ENCODE measurements at places on chromosomes 6 and 20.
A peak's percentile ranks its signal among the peaks of the same experiment; 100 is the strongest.

GRCh38 chr6:145865175-145865574 lies 50.6 kb upstream of the FBXO30 start:
- no peak for DNase-seq

DNA sequence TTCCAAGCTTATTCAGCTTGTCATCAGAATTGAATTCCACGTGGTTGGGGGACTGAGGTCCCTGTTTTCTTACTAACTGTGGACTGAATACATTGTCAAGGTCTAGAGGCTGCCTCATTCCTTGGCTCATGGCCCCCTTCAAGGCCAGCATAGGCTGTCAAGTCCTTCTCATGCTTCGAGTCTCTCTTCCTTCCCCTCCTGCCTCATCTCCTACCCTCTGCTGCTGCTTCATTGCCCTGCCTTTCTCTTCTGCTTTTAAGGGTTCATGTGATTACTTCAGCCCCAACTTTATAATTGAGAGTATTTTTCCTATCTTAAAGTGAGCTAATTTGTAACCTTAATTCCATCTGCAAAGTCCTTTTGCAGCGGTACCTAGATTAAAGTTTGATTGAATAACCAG lies 27.6 kb upstream of the ZNF831 start:
- DNase-seq = no peak

DNA sequence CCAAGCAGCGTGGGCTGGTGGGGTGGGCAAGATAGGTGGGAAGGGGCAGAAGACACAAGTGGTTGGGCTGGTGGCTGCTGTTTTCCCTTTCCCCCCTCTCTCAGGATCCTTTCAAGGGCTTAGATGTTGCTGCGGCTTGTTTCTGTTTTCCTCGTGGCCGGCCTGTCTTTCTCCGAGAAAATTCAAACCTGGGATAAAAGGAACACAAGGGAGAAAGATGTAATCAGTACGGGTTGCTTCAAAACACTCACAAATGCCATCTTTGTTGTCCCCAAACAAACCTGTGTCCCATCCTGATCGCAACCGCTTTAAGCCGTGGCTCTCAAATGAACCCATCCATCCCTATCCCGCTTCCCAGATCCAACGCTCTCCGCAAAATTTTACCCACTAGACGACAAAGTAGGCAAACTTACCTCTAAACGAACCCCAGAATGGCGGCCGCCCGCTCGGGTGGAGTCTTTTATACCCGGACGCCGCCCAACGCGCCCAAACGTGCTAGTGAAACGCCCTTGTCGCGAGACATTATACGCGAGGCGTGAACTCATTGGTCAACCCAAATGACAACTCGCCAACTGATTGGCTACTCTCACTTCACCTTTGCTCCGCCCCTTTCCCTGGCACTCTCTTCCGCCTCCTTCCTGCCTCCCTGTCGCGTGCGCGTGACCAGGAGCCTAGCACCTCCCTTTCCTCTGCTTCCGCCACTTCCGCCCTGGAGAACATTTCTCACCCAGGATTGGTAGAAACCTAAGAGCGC lies at the start of gene PPP1R10:
Gene PPP1R10, minus strand, starts transcription at position 433 of the 754 bp plus-strand sequence. CDS start 7,299 bp downstream, outside the sequence.
- DNase-seq = peak; percentile 97

- DNase-seq = no peak
Measured at GRCh38 chr6:43032326-43032725, 10.9 kb downstream of the RRP36 start.

DNA sequence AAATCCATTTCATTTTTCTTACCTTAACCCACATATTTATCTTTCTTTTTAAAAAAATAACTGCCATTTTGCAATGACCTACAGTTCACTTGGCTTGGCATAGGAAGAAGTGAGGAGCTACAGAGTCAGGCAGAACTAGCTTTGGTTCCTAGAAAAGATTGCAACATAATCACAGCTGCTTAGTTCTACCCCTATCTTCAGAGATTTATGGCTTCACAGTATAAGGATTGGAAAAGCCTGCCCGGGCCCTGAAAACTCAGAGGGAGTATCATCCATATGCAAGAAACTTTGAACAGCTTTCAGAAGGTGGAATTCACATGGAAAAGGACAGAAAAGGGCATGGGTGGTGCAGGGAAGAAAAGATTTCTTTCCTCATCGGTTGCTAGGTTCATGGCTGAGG lies 774.3 kb upstream of the CHD6 start:
- DNase-seq = no peak

GRCh38 chr6:163147994-163148393 lies 266.5 kb upstream of the QKI start:
- no peak for DNase-seq

GRCh38 chr20:24079661-24080412 lies 91.3 kb upstream of the GGTLC1 start:
- DNase-seq = no peak

GRCh38 chr6:33082702-33083101 lies 6.9 kb downstream of the HLA-DPB1 start:
- no peak for DNase-seq

DNA sequence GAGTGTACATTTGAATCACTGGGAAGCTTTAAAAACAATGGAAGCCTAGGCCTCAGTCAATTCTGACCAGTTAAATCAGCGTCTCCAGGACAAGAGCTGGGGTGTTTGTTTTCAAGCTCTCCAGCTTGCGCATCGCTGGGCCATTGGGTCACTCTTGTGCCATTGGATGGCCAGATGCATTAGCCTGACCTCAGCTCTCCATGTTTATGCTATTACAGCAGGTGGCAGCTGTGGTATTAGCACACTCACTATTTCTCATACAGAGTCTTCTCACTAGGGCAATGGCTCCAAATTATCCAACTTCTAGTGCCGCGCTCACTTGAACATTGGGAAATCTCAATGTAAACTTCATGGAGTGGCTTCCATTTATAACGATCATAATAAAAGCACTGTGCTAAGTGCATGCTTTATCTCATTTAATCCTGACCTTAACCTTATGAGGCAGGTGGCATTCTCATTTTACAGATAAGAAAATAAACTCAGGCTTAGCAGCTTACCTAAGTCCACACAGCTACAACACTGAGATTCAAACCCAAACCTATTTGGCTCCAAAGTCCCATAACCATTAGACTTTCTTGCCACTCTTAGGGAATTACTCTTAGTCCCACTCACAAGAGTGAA lies 108.8 kb downstream of the PPP1R14C start:
- DNase-seq = no peak

DNA sequence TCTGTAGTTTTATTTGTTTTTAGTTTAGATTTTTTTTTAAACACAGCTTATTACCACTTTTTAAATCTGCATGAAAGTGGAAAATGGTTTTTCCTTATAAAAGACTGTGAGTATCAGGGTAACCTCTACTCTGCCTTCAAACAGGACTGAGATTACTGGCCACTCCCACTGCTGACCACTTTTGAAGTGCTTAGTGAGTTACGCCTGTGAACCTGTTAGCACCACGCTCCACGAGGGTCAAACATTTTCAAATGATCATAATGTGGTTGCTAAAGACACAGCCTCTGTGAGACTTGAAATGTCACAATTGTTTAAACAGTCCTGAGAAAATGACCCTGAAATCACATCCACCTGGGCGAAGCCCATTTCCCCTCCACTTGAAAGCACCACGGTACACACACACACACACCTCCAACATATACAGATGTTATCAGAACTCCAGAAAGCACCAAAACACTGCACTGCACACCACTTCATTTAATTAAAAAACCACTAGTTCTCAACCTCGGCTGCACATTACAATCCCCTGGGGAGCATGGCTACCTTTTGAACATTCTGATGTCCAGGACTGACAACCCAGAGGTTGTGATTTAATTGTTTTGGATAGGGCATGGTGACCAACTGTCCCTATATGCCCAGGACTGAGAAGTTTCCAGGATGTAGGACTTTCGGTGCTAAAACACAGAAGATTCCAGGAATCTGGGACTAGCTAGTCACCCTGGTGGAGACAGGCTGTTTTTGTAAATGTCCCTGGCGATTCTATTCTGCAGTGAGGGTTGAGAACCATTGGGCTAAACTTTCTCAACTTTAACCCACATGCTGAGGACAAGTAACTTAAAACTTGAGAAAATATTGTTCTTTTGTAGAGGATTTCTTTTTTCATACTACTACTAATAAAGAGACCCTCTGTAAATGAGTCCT lies 176.4 kb upstream of the MYLIP start:
- no peak for DNase-seq

DNA sequence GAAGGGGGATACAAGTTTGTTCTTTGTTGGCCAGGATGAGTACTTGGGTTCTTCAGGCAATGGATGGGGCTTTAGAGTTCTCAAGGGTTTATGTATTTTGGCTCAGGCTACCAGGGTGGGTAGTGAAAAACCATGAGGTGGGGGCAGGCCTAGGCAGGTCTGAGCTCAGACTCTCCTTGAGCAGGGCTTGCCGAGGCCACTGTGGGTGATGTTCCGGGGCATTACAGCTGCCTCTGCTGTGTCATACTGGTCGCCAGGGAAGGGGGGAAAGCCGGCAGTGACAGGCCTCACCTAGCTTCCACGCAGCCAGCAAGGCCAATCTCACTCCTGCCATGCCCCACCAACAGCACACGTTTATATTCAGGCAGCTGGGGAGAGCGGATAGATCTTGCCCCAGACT lies 79.6 kb downstream of the BCKDHB start:
- DNase-seq = no peak

DNA sequence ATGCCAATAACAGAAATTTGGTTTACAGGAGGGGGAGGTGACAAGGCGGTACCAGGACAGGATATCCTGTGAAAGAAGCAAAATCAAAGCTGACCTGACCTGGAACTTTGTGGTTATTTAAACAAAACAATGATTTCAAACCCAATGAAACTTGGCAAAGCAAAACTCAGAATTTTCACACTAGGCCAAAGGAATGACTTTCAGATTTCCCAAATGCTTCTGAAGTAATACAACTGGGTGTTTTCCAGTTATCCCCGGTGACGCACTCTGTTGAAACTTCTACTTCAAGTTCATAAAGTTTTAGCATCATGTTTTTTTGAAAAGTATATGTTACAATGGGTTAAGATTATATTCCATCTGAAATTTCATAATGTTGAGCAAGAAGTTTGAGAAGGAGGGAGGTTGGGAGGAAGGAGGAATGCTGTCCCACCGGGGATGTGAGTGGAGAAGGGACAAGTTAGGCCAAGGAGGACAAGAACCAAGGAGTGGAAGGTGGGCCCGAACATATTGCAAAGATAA lies 78.1 kb upstream of the TRAF3IP2 start:
- DNase-seq = no peak

Measured in posterior cingulate gyrus (tissue), 11 donors.